ENCODE measurements at places on chromosomes 1 and 21.

GRCh38 chr1:193634876-193635275 is 448.5 kb upstream of the B3GALT2 start:
- DNase-seq, result no peak

DNA sequence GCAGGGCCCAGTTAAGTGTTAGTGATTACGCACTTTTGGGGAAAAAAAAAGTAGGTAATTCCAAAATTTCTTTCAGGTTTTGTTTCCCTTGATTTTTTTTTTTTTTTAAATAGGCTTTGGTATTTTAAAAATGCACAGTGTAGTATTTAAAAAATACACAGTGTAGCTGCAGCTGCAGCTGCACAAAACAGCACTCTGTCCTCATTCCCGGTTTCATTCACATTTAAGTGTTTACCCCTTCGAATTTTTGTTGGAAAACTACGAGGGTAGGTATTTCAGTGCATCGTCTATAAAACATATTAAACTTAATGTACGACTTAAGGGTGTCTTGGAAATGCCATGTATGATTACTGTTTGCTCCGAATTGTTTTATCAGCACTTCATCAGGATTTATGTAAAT is 3.4 kb downstream of the NEK7 start:
- no peak for DNase-seq

DNA sequence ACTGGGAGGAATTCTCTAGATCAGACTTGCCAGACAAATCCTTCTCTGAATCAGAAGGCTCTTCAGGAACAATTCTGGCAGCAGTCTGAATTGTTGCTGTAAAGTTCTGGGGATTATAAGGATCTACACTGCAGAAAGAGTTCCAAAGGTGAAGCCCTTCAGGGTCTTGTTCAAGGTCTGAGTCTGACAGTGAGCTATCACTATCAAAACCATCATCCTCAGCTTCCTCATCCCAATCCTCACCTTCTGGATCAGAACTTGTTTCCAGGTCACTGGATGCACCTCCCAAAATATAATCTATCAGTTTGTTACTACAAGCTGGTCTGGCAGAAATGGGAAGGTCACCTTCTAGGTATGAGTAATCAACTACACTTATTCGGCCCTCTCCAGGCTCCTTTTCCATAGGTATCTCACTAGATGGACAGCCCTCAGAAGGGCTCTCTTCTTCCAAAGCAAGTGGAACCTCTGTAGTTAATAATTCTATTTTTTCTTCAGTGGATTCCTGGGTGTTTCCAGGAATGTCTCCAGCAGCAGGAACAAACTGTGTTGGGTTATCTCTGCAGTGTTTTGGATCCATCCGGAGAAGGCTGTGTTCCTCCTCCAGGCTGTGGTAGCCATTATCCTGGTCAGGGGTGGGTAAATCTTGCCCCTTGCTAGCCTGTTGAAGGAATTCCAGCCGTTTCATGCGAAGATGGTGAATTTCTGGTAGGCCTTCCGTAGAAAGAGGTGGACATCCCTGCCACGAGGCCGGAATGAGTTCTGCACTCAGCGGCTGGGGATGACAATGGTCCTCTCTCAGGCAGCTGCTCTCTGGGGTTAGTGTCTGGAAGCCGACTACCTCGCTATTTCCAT is 1.6 kb downstream of the PPP1R15B start:
- no peak for DNase-seq

GRCh38 chr1:84253891-84254290 is 47.6 kb upstream of the SAMD13 start:
- DNase-seq, result no peak

- DNase-seq, result no peak
Observed at GRCh38 chr1:7992885-7993284, 31.4 kb downstream of the PARK7 start.

GRCh38 chr21:18772404-18772803 is 368.8 kb upstream of the TMPRSS15 start:
- no peak for DNase-seq
